ENCODE measurements at places on chromosomes 1 and 21.

DNA sequence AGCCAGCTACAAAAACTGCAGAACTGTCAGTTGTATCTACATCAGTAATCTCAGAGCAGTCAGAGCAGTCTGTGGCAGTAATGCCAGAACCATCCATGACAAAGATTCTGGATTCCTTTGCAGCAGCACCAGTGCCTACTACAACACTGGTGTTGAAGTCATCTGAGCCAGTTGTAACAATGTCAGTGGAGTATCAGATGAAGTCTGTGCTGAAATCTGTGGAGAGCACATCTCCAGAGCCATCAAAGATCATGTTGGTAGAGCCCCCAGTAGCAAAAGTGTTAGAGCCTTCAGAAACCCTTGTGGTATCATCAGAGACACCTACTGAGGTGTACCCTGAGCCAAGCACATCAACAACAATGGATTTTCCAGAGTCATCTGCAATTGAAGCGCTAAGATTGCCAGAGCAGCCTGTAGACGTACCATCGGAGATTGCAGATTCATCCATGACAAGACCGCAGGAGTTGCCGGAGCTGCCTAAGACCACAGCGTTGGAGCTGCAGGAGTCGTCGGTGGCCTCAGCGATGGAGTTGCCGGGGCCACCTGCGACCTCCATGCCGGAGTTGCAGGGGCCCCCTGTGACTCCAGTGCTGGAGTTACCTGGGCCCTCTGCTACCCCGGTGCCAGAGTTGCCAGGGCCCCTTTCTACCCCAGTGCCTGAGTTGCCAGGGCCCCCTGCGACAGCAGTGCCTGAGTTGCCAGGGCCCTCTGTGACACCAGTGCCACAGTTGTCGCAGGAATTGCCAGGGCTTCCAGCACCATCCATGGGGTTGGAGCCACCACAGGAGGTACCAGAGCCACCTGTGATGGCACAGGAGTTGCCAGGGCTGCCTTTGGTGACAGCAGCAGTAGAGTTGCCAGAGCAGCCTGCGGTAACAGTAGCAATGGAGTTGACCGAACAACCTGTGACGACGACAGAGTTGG, 7.3 kb downstream of the SON start:
- DNase-seq, result no peak

DNA sequence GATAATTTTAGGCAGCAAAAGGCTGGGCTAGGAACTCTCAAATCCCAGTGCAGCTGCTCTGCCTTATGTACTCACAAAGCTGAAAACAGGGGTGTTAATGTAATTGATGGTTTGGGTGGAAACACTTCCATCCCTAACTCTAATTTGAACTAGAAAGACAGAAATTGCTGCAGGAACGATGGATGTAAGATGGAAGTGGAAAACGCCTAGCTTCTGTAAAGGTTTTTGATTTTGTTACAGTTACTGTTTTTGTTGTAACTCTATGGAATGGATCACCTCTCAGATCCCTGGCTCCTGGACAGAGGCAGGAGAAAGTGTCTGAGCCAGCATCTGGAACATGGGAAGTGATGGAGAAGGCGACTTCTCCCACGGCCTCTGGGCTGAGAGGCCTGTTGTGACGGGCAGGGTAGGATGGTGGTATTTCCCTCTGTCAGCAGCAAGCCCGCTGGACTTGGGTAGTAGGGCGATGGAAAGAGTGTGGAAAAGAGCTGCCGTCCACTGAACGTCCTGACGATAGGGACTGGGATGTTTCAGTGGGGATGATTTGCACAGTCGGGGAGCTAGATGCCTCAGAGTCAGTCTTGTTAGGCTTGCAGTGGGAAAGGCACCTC, 1.6 kb downstream of the TRAF5 start:
- DNase-seq, result no peak

- DNase-seq, result no peak
These were observed at the start of gene FMOD for GRCh38 chr1:203351037-203351625. FMOD (minus strand) TSS chr1:203351122; CDS start chr1:203348270, 2,852 bp downstream.

DNA sequence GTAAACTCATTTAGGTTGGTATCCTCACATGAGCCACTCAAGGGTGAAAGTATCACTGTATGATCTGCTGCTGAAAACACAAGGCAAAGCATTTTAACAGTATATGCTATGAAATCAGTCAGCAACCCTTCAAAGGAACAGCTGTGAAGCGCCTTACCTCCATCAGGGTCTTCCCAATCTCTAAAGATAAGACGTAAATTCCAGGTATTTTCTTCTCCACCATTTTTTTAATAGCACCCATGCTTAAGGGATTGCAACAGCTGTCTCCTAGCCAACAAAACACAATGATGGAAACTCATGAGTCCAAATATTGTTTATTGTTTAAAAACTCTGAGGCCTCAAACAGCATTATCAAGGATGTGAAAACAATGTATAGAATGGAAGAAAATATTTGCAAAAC, 4.8 kb downstream of the PPT1 start:
- DNase-seq, result no peak

- DNase-seq, result no peak
These were observed 878 bp downstream of the OR11L1 start for GRCh38 chr1:247840818-247841217.

- DNase-seq, result peak; percentile 45
These were observed 96.2 kb downstream of the RNF220 start for GRCh38 chr1:44501047-44501890.

DNA sequence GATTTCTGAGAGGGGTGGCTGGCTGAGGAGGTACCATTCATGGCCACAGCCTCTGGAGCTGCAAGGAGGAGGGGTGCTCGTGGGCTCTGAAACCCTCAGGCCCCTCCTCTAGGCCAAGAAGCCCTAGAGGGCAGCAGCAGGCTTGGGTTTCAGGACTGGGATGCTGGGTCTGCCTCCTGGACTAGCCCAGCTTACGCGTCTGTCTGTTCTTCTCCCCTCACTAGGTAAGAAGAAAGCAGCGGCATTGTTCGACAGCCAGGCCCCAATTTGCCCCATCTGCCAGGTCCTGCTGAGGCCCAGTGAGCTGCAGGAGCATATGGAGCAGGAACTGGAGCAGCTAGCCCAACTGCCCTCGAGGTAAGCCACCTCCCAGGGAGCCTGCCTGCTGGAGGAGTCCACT, 60.3 kb downstream of the TMEM53 start:
- no peak for DNase-seq

GRCh38 chr1:165807613-165808012, 19.8 kb upstream of the UCK2 start:
- DNase-seq, result no peak

DNA sequence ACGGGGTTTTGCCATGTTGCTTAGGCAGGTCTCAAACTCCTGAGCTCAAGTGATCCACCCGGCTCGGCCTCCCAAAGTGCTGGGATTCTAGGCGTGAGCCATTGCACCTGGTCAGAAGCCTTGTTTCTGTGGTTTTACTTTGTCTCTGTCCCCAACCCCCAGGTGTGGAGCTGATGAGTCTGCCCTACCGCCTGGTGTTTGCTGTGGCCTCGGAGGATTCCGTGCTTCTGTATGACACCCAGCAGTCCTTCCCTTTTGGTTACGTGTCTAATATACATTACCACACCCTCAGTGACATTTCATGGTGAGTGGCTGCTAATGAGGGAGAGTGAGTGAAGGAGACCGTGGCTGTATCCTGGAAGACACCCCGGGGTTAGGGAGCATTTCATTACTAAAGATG, 26.1 kb downstream of the CHAF1B start:
- no peak for DNase-seq

GRCh38 chr21:42534421-42535378, 21.0 kb downstream of the SLC37A1 start:
- DNase-seq, result no peak

DNA sequence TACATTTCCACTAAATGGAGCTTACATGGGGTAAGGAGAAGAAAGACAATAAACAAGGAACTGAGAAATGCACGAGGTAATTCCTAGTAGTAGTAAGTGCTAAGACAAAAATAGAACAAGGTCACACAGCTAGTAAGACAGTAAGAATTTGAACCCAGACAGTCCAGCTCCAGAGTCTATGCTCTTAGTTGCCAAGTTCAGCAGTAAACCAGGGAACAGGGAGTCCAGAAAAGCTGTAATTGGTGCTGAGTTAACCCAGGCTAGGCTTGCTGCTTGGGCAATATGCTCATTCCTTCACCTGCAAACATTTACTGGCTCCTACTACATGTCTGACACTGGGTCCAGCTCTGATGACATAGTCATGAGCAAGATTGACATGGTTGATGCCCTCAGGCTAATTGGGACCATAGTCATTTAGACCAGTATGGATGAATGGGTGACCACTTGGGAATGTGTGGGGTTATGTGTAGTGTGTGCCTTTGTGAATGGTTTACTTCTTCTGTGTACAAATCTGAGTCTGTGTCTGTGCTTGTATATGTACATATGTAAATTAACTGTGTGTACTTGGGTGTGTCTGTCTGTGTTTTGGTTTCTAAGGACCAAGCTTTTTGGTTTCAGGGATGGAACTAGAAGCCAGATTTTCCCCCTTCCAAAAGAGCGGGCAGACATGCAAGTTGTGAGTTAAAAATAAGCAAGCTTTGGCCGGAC, 2.0 kb downstream of the GPX7 start:
- no peak for DNase-seq

- no peak for DNase-seq
These were observed 22.1 kb downstream of the MRAP start for GRCh38 chr21:32320726-32321125.

DNA sequence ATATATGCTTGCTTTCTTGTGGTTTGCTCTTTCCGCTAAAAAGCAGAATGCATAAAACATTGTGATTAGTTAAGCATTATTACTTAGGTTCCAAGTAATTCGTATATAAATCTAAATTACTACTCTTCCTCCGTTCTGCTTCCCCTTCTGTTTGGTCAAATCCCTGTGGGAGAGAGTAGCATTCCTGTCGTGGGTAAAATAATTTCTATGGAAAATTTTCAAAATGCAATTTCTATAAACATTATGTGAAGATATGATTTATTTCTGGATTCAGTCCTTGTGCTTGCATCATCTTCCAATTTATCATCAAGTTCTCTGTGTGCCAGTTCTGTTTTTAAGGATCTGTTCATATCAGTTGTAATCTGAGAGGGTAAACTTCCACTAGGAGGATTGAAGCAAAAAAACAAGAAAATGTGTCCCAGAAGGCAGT, 7.2 kb upstream of the WARS2 start:
- no peak for DNase-seq

- no peak for DNase-seq
These were observed 855.9 kb downstream of the LTN1 start for GRCh38 chr21:28136656-28137255.

DNA sequence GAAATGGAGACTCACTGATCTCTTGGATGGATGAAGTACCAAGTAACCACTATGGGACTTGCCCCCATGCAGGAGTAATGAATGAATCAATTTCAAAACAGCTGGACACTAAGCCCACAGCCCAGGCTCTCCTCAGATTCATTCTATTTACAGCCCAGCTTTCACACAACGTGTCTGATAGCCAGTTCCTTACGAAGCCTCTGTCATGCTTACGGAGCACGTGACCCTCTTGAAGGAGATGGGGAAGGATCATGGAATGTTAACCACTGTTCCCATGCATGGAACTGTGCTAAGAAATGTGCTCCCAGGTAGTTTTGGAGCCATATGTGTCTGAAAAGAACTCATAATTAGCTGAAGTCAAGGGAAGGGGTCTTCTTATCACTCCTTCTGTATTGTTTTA, 124.1 kb downstream of the KIF26B start:
- DNase-seq, result no peak

DNA sequence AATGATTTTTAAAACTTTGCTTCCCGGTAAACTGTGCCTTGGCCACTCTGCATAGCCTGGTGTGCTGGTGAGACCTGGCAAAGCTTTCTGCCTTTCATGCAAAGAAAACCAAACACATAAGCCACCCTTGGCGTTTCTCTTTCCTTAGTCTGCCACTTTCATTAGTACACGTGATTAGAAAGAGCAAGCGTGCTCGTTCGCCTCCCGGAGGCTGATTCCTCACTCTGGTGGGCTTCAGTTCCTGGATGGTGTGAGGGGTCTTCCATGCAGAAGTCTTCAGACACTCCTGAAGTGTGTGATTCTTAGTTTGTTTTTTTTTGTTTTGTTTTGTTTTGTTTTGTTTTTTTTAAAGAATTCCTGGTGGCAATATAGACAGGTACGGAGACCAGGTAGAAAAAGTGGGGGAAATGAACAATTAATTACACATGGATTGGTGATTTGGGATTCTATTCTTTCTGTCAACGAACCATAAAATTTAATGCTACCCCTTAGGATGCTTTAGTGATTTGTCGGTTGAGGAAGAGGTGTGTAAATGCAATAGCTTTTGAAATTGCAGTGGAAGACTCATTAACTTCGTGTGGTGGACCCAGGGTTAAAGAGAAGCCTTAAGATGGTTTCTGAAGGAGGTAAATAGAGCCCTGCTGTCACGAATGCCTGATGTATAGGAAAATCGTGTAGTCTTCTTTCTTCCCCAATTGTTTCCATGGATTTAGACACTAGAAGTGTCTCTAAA, 2.1 kb downstream of the GALNT2 start:
- DNase-seq, result no peak

- DNase-seq, result no peak
These were observed 2.2 kb downstream of the TMEM200B start for GRCh38 chr1:29121516-29121935.

DNA sequence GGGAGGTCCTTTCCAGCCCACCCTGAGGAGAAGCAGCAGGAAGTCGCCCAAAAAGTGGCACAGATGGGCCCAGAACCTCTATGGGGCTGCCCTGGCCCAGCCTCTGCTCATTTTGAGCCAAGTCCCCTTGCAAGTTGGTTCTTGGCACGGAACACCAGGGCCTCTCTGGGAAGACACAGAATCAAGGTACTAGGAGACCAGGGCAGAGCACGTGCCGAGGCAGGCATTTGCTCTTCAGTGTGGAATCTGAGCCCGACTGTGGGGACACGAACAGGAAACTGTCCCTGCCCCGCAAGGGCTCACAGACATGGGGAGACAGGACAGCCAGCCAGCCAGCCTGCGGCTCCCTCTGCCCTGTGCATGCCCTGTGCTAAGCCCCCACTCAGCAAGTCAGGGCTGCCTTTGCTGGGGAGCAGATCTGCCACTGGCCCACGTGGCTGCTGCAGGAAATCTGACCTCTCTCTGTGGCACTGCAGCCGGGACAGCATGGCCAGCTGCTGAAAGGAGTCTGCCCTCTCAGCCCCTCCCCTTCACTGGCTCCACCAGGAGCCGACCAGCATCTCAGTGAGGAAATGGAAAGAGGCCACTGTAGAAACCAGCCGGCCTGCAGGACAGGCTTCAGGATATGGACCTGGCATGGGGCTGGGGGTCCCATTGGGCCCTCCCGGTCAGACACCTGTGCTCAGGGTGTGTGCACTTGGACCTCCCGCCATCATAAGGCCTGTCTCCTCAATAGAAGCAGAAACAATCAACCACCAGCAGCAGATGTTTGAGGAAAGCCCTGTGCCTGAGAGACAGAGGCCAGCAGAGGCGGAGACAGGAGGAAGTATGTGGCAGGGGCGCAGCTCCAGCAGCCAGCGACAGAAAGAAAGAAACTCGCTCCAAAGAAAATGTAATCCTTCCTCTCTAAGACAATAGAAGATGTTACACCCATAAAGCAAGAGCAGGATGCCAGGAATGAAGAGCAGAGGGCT, 3.7 kb downstream of the ARHGEF16 start:
- no peak for DNase-seq

- DNase-seq, result no peak
These were observed 744 bp upstream of the DDX20 start for GRCh38 chr1:111754984-111755330.

DNA sequence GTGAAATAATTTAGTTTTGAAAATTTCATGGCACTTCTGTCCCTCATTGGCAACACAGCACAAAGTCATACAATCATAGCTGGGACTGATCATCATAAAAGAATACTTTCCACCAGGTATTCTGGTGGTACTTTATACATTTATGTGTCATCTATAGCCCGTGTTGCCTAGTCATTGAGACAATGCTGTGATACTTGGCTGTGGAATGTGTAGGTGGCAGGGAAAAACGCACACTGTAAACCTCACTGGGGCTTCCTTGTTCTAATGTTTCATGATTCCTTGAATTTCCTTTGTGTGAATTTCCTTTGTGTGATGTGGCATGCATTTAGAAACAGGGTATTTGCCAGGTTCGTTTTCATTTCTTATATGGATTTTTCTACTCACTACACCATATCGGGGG, 118.3 kb downstream of the FMN2 start:
- DNase-seq, result no peak

Data from anterior cingulate cortex (tissue), 58 donors.